Hindlimb muscle (tissue), 1 donor: ENCODE measurements at places on chromosomes 13 and 19.

- no peak for DNase-seq
Measured at GRCh38 chr13:91930687-91931086, 532.3 kb downstream of the GPC5 start.

- no peak for DNase-seq
Measured at GRCh38 chr13:37392389-37392788, 206.2 kb downstream of the POSTN start.

DNA sequence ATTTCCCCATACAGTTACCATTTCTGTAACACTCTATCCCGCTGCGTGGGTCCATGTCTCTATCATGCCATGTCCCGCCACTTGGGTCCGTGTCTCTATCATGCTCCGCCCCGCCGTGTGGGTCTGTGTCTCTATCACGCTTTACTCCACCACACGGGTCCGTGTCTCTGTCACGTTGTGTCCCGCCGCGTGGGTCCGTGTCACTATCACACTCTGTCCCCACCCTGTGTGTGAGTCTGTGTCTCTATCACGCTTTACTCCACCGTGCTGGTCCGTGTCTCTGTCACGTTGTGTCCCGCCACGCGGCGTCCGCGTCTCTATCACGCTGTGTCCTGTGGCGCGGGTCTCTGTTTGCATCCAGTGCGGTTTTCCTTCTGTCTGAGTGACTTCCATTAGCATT is 11.6 kb downstream of the ADPRHL1 start:
- no peak for DNase-seq

GRCh38 chr19:55041627-55042343 is 3.7 kb upstream of the GP6 start:
- DNase-seq, result no peak

DNA sequence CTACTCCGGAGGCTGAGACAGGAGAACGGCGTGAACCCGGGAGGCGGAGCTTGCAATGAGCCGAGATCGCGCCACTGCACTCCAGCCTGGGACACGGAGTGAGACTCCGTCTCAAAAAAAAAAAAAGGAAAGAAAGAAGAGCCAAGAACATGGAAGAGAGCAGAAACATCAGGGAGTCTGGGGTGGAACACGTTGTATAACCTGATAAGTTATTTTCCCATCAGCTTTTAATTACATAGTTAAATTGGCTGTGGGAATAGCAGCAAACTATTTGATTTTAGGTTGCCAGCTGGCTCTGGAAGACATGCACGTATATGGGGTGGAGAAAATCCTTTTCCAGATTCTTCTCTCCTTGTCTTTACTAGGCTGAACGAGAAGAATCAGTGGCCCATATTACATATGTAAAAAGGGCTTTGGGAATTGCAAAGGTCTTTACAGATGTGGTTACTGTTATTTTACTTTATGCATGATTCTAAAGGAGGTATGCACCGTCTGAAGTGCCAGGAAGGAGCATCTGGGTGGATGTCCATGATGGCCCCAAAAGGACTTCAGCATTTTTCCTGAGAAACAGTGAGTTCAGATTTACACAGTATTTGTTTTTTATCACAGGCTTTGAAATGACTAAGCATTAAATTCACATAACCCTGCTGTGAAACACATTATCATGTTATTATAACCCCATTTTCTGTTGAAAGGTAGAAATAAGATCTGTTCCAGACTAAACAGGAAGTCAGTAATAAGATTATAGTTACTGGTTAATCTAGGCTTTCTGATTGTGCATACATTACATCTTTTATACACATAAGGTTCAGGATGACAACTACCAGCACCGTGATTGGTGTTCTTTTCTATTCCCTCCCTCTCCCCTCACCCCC is 4.6 kb upstream of the NAA16 start:
- DNase-seq, result no peak

DNA sequence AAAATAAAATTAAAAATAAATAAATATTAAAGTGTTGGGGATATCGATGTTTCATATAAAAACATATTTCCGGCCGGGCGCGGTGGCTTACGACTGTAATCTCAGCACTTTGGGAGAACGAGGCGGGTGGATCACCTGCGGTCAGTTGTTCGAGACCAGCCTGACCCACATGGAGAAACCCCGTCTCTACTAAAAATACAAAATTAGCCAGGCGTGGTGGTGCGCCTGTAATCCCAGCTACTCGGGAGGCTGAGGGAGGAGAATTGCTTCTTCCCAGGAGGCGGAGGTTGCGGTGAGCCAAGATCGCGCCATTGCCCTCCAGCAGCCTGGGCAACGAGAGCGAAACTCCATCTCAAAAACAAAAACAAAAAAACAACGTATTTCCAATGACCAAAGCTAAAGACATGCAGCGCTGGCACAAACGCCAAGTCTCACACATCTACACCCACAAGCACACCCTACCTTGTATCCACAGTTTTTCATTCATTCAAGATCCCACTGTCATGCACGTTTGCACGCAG is 907 bp downstream of the ZNF569 start:
- no peak for DNase-seq
